Activated CD8-positive, alpha-beta memory T cell treated with anti-CD3 and anti-CD28 coated beads, Interleukin-2, amount 10 ng/mL, durations not matched to agents 7 days and 5 days (primary cell): ENCODE measurements at places on chromosomes 7 and 10. TPM values are rescaled to one million over a fixed set of nuclear protein-coding genes. Genes with fewer than 3 reads are reported as not detected.

Gene NUDT13
- total RNA-seq: 1.2 TPM

Gene MMP21
- total RNA-seq: not detected

Gene RASA4
- total RNA-seq: 39.3 TPM

Gene AEBP1
- total RNA-seq: 4.0 TPM

Gene UCN3
- total RNA-seq: not detected

Gene SAP25
- 18.2 TPM for total RNA-seq

Gene UNCX
- total RNA-seq: not detected

Gene ACTL6B
- not detected for total RNA-seq

Gene C10orf90
- total RNA-seq: not detected

Gene GPR146
- 2.1 TPM for total RNA-seq

Gene LANCL2
- 7.1 TPM for total RNA-seq

Gene AMZ1
- 0.29 TPM for total RNA-seq
